CD8-positive, alpha-beta T cell (primary cell): ENCODE measurements at places on chromosomes 7 and 10.

- no peak for DNase-seq
Observed at GRCh38 chr10:84539216-84539615, 210.8 kb downstream of the CCSER2 start.

GRCh38 chr7:157744786-157745601, 408.2 kb downstream of the DNAJB6 start:
- no peak for DNase-seq

DNA sequence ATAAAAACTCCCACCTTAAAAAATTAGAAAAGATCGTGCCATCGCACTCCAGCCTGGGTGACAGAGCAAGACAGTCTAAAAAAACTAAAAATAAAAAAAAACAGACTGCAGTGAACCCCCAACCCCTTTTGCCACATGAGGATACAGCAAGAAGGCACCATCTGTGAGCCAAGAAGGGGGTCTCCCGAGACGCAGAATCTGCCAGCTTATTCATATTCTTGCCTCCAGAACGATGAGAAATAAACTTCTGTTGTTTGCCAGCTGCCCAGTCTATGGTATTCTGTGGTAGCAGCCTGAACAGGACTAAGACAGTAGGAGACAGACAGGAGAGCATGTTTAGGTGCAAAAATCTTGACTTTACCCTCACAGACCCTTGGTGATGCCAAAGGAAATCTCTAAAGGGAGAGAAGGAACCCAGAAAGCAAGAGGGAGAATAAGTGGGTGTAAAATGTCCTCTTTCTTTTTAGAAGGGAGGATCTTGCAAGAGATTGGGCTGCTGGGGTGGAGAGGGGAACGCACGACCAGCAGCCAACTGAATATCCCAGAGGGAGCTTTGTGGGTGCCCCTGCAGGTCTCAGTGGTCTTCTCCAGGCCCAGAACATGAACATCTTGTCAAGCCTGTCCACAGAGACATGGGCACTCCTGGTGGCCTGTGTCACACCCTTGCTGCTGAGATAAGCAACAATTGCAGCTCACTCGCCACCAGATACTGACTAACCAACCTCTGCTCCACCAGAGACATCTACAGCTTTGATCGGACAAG, 400.7 kb upstream of the FOXK1 start:
- DNase-seq, result no peak

- DNase-seq, result no peak
Observed at GRCh38 chr10:87706731-87707130, 47.1 kb downstream of the PAPSS2 start.

DNA sequence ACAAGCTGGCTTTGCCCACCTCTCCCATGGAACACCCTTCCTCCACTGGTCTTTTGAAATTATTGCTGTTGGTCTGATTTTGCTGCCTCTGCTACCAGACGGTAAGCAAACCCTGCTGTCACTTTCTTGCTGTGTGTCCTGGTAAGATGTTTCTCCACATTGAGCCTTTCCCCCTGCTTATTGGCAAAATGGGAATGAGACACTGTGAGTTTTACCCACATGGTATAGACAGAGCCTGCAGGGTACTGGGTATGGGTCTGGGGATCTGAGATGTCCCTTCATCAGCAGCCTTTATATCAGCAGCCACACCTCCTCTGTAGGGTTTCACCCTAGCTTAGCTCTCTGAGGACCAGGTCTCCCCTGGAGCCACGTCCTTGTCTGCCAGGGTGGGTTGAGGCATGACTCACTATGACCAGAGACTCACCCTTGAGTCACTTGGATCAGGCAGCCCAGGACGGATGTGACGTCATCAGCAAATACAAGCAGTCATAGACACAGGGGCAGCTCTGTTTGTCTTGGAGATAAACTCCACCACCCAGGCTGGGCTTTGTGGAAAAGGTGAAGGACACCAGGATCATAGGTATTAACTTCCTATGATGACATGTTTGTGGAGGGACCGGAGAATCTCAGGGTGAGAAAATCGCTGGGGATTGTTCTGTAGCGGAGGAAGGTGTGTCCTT, 17.9 kb upstream of the BAIAP2L1 start:
- no peak for DNase-seq

GRCh38 chr7:104945599-104945956, 68.4 kb upstream of the KMT2E start:
- DNase-seq, result no peak

DNA sequence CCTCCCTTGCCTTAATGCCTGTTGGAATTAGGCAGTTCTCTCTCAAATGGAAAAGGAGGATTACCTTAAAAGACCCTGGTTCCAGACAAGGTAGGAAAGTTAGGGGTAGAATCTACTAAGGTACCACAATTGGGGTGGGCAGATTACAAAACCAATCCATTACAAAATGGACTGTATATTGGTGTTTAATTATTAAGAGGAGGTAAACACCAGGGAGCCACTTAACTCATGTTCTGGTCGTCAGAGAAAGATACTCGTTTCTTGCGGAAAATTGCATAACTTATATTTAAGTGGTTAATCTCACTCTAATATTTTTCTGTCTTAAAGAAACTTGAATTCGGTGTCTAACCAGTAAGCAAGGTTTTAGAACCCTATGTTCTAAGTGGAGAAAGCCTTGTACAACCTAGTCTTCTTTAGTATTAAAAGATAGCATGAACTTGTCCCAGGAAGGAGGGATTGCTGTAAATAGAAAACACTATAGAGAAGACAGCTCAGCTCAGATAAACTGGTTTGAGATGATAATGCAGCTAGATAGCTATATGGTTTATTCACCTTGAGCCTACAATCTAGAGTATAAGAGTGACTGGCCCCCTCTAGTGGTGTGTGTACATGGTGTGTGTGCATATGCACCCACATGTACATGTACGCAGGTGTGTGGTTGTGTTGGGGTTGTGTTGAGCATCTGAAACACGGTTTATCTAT, 58.0 kb upstream of the STRIP2 start:
- DNase-seq, result no peak
